NCI-H446 treated with DMSO at 0.1 percent for 48 hours (cell line): ENCODE measurements at places on chromosomes 11 and 22.

DNA sequence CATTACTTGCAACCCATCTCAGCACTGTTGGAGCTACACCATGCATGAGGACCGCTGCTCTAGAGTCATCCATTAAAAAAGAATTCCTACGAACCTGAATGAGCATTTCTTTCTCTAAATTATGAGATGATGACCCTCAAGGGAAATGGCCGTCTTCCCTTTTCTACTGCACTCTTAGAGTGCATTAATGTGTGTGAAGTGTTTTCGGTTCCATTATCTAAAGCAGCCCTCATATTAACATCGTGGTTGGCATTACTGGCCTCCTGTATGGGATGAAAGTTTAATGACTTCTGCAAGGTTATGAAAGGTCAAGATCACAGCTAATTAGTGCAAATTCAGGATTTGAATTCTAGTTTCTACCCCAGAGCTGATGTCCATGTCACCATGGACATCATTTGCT is 16.7 kb downstream of the CD44 start:
- no peak for DNase-seq

- DNase-seq: no peak
These were observed 75.9 kb downstream of the JAM3 start for GRCh38 chr11:134144744-134145143.

DNA sequence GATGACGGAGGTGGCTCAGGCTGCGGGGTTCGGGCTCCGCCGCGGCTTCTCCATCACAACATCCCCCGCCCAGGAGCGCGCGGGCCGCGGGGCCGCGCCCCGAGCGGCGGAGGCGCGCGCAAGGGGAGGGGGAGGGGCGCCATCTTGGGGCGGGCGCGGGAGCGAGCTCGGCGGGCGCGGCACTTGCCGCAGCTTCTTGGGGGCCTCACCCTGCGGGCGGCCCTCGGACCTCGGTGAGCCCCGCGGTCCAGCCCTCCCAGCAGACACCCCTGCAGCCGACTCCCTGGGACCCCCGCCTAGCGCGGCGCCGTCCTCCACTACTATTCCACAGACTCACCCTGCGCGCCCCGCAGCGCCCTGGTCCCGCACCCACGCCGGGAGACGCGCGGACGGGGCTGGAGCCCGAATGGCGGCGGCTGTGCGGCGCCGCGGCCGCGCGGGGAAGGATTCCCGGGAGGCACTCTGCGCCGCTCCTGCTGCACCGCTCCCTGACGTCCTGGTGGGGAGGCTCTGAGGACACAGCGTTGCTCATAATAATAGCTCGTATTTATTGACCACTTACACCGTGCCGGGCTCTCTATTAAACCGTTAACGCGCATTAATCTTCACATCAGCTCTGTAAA is at the start of gene APBB1:
APBB1 (minus strand) TSS at position 86 of the 623 bp plus-strand sequence. CDS start 7,747 bp downstream, outside the sequence.
- DNase-seq: no peak

DNA sequence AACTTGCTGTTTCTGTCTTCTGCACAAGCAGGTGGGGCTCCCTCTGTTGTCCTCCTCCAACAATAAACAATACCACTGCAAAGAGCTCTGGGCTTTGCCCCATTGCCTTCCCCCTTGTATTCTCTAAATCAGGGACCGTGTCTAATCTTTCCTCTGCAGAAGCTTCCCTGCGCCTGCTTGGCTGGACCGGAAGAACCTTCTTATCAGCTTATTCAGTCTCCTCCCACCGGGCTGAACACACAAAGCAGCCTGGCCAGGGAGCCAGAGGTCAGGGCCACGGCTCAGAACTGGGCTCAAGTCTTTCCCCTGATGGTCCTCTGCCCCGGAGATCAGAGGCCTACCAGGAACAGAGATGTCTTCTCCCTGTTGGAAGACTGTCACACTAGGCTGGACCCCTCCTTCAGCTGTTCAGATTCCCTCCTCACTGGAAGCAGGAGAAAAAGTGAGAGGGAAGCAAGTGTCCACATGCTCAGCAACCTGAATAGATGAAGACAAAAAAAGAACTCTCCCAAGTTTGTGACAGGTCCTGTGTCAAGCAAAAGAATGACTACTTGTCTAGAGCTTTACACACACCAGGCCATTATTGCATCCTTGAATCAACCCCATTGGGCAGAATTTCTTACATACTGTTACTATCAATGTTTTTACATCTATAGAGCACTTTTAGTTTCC is 63.7 kb downstream of the RAB30 start:
- DNase-seq: no peak

DNA sequence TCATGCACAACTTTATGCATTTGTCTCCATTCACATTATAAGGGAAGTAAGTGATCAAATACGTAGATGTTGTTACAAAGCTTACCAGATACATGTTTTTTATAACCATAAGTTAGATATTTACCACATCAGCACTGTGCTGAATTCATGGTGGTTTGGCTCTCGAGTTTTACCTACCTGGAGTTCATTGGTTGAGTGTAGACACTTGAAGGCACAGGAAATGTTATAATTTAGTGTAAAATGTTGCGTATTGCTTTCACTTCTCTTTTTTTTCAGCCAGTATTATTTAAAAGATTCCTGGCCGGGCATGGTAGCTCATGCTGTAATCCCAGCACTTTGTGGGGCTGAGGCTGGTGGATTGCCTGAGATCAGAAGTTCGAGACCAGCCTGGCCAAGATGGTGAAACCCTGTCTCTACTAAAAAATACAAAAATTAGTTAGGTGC is 53.1 kb upstream of the GRK2 start:
- no peak for DNase-seq

- DNase-seq: no peak
These were observed 30.7 kb upstream of the CLDN5 start for GRCh38 chr22:19554834-19555404.

DNA sequence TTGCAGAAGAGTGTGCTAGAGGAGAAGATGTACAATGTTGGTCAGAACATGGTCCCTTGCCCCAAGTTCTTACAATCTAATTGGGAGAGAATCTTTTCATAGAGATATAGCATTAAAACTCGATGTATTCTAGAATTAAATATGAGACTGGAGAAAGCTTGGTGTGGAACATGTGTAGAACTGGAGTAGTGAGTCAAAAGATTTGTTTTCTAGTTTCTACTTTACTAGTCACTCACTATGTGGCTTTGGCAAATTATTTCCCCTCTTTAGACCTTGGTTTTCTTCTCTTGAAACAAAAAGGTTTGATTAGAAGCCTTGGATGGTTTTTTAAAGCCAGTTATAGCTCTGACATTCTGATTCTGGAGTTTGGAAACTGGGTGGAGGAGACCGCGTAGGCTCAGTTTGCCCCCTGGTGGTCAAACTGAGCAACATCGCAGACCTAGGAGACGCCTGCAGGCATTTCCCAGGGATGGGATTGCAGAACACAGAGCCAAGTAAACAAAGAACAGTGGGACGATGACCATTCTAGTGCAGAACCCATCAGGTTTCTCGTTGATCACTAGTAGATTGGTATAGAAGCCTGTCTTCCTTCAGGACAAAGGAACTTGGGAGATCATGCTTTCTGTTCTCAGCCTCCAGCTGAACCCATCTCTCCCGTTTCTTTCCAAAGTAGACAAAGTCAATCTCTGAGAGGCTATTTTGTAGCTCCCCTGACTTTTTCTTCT is 8.5 kb upstream of the CHRDL2 start:
- DNase-seq: peak; percentile 24

GRCh38 chr22:27588268-27588667 is 213.3 kb downstream of the MN1 start:
- DNase-seq: no peak

DNA sequence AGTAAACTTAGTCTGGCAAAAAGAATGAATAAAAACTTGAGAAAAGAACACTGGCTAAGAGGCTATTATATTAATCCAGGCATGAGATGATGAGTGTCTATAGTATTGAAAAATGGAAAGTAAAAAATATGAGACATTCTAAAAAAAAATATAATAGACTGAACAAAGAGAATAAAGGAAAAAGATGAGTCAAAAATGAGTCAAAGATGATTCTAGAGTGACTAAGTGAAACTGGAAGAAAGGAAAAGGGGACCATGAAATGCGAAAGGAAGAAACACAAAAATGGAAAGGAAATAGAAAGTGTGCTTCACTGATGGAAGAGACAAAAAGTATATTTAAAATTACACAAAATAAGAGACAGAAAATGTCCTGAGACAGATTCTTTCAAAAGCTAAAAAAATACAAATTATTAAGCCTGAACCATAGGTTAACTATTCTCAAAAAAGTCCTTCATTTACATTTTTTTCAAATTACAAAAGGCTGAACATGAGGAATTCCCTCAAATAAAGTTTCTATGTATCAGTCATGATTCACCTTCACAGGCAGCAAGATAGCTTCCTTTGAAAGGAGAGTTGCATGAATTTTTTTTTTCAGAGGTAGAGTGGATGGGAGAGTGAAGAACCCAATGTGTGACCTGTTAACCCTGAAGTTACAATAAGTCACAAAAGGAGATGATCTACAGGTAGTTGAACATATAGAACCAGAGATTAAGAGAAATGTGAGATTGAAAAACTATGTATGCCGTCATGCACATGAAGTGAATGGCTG is 75.2 kb downstream of the EIF3M start:
- DNase-seq: no peak

DNA sequence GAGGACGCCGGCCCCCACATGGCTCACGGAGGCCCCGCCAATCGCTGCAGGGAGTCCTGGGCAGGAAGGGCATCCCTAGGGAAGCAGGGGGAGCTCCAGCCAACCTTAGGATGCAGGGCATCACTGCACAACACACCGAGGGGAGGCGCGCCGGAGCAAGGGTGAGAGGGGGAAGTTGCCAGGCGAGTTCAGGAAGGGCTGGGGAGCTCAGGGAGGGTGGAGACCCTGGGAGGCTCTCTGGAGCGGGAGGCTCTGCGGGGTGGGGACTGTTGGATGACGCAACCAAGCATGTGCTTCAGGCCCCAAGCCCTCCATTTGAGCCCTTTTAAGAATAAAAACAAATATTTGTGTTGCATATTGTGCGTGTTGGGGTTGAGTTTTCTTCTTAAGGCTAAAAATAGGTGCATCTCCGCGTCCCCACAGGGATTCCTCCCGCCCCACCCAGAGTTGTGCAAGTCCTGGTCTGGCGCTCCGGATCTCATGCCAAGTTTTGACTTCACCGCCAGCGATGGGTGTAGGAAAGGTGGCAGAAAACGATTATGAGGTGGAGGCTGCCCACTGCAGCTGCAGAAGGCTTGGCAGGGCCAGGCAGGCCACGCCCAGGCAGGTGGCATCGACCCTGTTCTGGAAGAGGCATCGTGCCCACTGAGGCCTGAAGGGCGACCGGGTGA is 65.2 kb downstream of the WNT7B start:
- DNase-seq: no peak

DNA sequence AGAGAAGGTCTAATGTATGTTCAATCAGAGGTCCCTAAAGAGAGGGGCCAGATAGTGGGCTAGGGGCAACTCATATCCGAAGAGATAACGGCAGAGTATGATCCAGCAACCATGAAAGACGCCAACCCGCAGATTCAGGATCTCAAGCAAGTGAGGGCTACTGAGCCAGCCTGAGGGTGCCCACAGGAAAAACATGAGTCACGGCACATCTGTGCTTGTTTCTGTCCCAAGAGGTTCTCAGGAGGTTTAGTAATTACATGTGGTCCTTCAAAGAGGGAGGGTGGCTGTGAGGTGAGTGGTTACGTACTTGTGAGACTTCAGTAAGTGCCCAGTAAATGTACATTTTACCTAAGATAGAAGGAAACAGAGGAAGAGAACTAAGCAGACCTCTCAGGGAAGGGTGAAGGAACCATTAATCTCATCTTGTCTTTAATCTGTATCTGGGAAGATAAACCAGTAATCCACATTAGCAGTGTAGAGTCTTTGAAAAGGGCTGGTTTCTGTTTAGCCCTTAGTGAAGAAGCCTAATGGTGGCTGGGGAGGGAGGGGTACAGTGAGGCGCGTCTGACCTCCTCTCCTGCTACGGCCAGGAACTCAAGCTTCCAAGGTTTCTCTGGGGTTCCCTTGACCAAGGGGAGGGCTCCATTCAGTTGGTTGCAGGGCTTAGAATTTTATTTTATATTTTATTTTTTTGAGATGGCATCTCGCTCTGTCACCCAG is 10.2 kb downstream of the SIRT3 start:
- no peak for DNase-seq

GRCh38 chr11:6437993-6438392 is 2.8 kb downstream of the HPX start:
- no peak for DNase-seq

- no peak for DNase-seq
These were observed 932.2 kb upstream of the CCDC90B start for GRCh38 chr11:84218318-84218717.

DNA sequence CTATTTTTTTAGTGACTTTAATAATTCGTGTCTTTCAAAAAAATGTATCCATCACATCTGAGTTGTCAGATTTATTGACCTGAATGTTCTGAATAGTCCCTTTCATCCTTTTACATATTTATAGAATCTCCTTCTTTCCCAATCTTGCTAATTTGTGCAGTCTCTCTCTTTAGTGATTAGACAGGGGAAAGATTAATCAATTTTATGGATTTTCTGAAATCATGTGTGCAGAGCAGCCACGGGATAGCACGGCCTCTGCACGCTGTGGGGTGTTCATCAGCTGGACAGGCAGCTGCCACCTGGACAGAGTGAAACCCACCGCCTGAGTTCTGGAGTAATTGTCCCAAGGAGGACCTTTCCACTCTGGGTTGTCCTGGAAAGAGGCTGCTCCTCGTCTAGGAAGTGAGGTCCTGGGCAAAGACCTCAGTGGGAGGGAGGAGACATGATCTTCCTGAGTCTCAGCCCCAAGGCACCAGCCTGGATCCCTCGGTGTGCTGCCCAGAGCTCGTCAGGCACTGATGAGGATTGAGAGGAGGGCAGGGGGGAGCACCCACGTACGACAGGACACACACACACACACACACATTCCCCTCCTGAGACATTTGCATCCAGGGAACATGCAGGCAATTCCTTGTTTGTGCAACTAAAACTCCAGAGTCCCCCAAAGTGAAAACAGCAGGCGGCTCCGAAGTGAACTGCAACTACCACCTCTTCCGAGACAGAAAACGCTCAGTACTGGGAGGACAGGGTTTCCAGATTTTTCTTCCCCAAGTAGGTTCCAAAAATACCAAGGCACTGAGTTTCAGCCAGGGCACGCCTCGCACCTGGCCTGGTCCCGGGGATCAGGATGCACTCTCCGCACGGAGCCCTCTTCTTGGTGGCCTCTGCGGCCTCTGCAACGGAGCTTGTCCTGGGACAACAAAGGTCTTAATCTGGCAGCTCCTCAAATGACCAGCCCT is 22.5 kb upstream of the KRTAP5-6 start:
- DNase-seq: no peak

DNA sequence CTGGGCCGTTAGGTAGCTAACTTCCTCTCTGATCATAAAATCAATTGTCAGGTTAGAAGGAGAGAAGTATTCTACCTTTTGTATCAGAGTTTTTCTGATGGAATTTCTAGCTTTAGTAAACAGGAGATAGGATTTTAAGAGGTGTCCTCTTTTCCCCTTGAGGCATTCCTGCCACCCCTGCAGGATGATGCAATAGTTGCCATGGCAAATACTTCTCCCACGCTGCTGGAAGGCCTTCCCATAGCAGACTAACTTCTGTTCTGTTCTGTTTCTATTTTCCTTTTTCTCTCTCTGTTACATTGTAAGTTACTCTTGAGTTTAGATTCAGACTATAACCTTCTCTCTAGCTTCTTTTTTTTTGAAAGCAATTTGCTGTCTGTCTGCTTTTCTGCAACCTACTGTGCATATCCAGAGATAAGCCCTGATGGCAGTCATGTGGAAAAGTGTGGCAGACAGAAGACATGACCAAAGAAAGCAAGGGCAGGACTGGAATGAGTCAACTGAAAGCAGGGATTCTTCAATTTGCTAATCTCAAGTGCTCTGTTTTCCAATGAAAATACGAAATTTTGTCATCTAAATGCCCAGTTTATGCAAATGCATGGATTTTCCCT is 679.1 kb downstream of the DLG2 start:
- no peak for DNase-seq
